M059J (cell line): ENCODE measurements at places on chromosomes 6 and 20. TPM values are rescaled to one million over a fixed set of nuclear protein-coding genes. Genes with fewer than 3 reads are reported as not detected.

Gene TFAP2A
- total RNA-seq: 10.8 and 26.6 TPM in 2 replicates

Gene HLA-DQB2
- not detected in 2 replicates for total RNA-seq

Gene KHDC1
- 11.4 and 11.7 TPM in 2 replicates for total RNA-seq

Gene HLA-DOA
- not detected in 2 replicates for total RNA-seq

Gene ADGRF1
- 37.3 and 38.1 TPM in 2 replicates for total RNA-seq

Gene CTAGE9
- total RNA-seq: 0.27 TPM in 1 of 2 replicates, not detected in the other

Gene ABRACL
- 79.6 and 127 TPM in 2 replicates for total RNA-seq

Gene BPI
- 0.91 and 1.5 TPM in 2 replicates for total RNA-seq

Gene CLPSL1
- total RNA-seq: not detected in 2 replicates

- peak; percentile 86 for DNase-seq
These were observed 48.5 kb upstream of the PDYN start for GRCh38 chr20:2042400-2042799.

DNA sequence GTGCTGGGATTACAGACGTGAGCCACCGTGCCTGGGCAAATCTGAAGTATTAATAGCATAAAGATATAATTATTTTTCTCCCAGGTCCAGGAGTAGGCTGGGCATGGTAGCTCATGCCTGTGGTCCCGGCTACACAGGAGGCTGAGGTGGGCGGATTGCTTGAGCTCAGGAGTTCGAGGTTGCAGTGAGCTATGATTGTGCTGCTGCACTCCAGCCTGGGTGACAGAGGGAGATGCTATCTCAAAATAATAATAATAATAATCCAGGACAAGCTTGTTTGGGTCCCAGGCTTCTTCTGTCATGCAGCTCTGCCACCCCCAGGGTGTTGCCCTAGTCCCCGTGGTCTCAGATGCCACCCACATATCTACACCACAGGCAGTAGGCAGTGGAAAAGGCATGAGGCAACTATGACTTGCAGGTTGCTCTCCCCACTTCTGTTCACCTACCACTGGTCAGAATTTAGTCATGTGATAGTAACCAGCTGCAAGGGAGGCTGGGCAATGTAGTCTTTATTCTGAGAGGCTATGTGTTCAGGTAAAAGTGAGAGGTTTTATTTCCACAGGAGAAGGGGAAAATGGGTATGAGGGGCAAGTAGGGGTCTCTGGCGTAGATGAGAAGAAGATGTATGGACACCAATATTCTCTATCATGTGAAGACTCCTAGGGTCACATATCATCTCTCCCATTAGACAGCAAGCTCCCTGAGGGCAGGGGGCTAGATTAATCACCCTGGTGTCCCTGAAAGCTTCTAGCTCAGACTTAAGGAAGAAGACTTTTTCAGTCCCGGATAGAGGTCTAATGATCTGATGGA, 25.7 kb downstream of the TCF15 start:
- DNase-seq: peak; percentile 53

DNA sequence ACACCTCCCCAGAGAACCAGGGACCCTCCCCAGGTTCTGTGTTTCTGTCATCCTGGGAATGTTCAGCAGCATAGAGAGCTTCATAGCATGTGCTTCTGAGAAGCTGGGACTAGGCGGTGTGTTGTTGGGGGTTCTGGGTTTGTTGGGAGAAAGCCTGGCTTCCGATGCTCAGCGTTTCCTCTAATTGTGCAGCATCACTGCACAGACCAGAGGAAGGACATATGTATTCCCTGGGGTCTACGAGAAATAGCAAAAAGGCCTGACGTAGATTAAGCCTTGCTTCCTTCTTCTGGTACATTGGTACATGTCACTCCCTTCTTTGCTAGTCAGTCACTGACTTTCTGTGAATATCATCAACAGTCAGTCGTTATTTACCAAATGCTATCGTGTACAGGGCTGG, 96.9 kb upstream of the SGK1 start:
- no peak for DNase-seq

- DNase-seq: no peak
These were observed 445.2 kb upstream of the ID4 start for GRCh38 chr6:19391926-19392325.

DNA sequence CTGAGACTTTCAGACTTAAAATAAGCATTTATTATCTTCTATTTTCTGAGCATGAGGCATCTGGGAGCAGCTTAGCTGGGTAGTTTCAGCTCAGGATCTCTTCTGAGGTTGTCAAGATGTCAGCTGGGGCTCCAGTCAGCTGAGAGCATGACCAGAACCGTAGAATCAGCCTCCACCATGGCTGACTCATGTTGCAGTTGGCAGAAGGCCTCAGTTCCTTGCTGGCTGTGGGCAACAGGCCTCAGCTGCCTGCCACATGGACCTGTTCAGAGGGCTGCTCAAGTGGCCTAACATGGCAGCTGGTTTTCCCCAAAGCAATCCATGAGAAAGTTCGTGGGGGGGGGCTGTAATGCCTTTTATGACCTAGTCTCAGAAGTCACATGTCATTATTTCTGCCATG, 142.3 kb downstream of the LY86 start:
- DNase-seq: peak; percentile 90

DNA sequence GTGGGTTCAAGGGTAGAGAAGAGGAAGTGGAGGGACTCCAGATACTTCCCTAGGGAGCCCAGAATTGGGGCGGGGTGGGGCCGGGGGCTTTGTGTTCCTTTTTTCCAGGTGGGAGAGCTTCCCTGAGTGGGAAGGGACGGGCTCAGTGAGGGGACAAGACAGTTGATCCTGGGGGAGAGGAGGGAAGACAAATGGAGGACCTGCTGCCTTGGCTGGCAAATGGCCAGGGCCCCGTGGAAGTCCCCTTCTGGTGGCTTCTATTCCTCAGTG, 2.6 kb downstream of the CTSZ start:
- no peak for DNase-seq

DNA sequence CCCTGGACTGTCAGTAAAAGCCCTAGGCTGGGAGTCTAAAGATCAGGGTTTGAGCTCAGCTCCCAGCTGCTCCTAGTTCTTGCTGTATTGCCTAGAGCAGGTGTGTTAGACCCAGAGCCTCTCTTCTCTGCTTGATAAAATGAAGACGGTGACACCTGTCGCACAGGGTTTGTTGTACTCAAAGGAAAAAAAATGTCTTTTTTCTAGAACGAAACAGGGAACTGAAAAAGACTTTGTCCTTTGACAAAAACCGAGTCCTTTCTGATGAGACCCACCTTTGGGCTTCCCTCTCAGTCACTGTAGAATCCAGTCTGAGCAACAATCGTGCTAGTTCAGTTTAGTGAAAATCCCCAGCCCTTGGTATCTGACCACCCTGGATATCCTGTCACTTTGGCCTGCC, 102.1 kb upstream of the LAMP5 start:
- DNase-seq: no peak

DNA sequence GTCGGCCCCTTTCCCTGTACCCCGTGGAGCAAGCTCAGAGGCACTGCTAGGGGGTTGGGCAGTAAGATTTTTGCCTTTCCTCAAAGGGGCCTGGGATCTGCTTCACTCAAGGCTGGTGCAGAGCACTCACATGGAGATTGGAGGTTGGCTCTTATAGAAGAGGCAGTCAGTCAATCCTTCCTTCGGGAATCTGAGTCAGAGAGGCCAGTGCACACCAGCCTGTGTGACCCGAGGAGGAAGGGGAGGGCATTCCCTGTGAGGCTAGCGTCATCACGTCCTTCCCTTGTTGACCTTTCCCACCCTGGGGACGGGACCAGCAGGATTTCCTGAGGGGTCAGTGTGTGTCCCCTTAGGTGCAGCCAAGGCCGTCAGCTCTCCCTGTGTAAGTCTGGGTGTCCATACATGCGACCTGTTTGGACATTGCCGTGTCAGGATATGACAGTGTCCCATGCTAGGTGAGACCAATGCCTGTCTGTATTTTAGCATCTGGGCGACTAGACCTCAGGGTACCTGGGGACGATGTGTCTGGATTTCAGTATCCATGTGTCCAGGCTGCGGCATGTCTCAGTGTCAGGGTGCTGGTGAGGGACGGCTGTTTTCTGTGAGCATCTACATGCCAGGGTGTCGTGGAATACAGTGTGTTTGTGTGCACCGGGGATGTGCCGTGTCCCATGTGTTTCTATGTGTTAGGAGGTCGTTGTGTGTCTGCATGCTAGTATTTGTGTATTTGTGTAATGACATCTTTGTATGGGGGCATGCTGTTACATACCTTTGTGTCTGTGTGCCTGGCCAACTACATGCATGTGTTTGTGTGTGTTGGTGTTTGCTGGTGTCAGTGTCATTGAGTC, 2.8 kb upstream of the ZNF512B start:
- no peak for DNase-seq

DNA sequence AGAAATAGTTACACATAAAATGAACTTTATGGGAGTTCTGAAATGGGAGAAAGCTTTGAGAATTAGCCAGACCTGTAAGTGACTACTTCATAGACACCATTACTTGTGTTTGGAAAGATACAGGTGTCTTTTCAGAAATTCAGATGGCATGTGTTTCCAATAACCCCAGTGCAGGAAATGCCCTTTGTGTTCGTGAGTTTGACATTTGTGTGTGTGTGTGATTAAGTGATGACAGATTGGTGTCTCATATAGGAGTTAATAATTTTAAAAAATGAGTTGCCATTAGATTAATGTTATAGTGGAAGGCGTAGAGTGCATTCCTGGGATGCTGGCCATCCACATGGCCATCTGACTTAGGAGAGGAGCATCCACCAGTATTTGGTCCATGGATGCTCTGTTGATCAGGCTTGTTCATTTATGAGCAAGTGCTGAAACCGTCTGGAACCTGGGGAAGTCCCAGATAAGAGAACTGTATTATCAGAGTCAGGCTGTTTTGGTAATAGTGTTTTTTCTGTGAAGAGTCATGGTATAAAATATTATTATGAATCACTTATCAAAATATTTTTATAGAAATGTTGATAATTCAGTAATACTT, 3.1 kb downstream of the STK4 start:
- DNase-seq: no peak

- DNase-seq: peak; percentile 84
These were observed 76.6 kb downstream of the ANKEF1 start for GRCh38 chr20:10111139-10111958.

- no peak for DNase-seq
These were observed 167.2 kb downstream of the TTLL2 start for GRCh38 chr6:167492100-167492449.

DNA sequence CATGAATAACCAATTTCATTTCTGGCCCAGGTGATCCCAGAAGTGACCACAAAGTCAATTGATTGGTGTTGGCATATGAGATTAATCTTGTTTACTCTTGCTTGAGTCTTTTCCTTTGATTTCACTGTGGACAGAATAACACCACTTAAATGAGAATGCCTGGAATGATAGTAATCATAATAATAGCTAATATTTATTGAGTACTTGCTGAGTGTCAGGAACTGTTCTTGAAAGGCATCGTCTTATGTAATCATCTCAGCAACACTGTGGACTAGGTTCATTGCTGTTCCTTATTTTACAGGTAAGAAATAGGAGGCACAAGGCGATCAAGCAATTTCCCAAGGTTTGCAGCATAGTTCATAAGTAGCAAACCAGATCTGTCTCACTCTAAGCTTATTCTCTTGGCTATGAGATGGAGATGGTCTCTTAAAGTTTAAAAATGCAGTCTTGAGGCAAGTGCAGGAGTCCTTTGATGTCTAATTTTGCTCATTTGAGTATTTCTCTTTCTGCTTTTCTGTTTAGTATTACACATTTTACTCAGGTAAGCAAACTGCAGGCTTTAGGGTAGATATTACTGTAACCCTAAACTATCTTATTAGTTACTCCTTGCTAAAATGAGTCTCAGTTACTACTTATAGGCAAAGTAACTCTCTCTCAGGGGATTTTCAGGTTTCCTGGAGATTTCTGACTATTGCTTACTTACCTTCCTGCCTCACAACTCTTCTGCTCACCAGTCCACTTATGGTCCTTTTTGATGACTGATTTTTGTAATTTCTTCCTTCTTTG, 6.3 kb downstream of the ADGRG6 start:
- DNase-seq: no peak

DNA sequence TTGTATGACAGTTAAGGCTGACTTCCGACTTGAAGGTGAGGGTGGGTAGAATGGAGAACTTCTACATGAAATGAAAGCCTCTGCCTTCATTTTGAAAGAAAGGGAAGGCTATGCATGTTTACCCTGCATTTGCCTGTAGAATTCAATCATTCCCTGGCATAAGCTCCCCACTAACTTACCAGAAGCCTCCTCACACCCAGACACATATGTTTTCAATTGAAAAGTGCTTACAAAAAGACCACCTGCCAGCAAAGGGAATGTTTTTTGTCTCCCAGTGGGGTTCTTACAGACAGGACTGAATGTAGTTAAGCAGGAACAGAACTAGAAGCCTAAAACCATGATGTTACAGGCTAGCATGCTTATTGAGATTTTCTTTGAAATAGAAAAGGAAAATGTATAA, 392.1 kb upstream of the HSF2 start:
- no peak for DNase-seq

GRCh38 chr20:11882651-11883050, 35.0 kb upstream of the BTBD3 start:
- no peak for DNase-seq

DNA sequence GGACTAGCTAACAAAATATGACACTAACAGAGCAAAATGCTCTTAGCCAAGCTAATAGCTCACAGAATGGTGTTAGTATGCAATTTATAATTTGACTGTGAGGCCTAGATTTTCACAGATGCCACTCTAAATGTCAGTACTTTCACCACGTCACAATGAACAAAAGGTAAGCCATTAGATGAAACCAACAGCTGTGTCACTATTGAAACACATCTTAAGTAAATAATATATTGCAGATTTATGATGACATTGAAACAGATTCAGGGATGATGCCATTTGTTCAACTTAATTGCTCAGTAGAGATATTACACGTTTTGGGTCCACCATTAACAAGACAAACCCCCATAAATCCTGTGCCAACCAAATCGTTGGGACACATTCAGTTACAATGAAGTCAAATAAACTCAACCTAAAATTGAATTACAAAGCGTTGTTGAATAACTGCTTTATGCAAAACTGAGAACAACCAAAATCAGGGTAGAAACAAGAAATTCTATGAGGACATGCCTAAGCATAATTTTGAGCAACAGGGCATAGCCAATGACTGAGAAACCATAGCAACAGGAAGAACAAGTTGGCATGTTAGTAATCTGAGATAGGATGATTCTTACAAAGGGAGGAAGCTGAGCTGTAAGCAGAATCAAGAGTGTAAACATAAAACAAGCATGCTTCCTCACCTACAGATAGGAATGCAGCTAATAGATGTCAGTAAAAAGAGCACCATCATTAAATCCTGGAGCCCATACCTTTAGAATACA, 85.6 kb upstream of the KHDRBS2 start:
- DNase-seq: no peak
